ENCODE measurements at places on chromosomes 12 and 14.

DNA sequence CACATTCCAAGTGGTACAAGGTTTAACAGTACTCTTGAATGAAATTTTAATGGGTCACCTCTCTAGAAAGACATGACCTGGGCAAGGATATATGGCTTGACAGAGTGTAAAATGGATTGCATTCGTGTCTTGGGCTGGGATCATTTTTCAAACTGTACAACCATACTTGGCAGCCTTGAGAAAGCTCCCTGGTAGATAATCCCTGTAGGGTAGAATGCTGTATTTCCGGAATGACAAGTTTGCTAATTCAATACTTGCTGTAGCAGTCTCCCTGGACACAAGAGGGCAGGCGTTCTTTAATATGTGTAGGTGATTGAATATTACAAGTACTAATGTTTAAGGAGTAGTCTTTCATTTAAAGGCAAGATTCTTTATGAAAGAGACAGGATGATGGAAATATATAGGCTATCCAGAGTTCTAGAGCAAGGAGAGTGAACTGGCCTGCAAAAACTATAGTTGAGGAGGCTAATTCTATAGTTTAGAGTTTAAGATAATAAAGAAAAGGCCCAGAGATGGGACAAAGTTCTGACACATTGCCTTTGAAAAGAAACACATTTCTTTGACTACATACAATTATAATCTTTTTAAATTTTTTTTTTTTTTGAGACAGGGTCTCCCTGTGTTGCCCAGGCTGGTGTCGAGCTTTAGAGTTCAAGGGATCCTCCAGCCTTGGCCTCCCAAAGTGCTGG is 53.4 kb downstream of the PLBD1 start:
- no peak for DNase-seq

DNA sequence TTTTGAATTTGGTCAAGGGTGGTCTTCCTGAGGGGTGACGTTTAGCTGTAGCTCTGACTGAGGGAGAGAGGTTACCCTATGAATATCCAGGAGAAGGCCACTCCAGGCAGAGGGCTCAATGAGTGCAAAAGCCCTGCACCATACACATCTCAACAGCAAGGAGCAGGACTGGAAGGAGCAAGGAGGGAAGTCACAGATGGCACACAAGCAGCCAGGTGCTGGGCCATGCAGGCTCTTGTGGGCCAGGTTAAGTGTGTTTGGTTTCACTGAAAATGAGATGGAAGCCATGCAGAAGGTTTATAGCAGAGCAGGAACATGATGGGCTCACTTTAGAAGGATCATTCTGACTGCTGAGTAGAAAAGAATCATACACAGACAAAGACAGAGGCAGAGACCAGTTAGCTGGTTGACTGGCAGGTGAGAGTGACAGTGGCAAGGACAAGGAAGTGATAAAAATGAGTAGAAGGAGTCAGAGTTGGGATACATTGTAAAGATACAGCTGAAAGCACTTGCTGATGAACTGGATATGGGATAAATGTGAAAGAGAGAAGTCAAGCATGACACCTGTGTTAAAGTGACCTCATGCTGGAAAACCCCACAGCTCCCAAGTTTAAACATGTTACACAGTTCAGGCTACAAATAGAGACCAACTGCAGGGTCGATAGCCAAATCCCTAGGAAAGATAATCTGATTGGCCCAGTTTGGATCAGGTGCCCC is 81.2 kb downstream of the PRKD1 start:
- DNase-seq, result peak; percentile 3

GRCh38 chr14:35412272-35413056 is 7.9 kb upstream of the NFKBIA start:
- no peak for DNase-seq

DNA sequence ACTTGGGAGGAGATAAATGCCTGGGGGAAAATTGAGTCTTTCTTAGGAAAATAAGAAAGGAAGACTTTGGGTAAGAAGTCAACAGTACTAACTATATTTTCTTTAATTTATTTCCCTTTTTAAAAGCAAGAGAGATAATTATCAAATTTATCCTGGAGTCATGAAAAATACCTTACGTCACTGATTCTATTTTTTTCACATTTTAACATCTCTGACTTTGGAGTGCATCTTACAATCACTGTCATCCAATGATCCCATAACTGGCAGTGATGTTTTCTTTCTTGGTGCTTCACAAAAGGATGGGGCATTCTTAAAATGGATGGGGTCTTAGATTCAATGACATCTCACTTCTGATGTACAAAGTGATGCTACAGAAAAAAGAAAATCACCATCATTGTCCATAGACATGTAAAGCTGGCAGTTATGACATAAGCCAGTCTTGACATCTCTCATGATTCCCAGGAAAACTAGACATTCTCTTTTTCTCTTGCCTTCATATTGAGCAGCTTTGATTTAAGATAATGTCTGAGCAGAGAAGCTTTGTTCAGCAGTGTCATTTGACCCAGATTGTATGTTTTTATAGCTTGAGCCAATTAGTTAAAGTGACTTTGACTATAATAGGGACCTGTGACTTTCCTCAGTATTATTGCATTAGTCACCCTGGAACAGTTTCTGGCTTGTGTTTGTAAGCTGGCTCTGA is 236.2 kb downstream of the EGLN3 start:
- DNase-seq, result no peak

GRCh38 chr14:94768521-94769390 is 1.2 kb downstream of the GSC start:
- no peak for DNase-seq

DNA sequence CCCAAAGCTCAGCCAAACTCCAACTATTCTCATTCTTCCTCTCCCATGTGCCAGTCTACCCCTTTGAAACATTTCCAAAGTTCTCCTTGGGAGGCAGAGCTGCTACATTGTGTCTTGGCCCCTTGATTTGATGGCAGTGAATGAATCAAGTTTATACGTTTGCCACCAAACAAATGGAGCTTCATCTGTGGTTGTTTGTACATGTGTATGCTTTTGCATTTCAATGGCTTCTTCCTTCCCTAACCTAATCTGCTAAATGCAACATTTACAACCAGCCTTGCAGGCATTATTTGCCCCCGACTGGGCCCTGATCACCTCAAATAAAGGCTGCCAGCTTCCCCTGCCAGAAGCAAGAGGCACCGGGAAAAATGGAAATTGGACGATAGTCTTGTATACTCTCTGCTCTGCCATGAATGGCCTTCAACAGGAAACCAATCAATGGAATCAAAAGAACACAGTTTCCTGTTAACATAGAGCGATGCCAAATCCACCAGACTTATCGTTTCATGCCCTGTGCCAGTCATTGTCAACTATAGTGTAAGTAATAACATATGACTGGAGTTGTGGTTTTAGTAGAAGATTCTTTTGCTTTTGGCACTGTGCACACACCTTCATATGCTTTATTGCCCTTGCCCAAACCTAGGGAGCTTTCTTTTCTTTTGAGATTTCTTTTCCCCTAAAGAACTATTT is 97.8 kb downstream of the TMEM30B start:
- DNase-seq, result no peak

DNA sequence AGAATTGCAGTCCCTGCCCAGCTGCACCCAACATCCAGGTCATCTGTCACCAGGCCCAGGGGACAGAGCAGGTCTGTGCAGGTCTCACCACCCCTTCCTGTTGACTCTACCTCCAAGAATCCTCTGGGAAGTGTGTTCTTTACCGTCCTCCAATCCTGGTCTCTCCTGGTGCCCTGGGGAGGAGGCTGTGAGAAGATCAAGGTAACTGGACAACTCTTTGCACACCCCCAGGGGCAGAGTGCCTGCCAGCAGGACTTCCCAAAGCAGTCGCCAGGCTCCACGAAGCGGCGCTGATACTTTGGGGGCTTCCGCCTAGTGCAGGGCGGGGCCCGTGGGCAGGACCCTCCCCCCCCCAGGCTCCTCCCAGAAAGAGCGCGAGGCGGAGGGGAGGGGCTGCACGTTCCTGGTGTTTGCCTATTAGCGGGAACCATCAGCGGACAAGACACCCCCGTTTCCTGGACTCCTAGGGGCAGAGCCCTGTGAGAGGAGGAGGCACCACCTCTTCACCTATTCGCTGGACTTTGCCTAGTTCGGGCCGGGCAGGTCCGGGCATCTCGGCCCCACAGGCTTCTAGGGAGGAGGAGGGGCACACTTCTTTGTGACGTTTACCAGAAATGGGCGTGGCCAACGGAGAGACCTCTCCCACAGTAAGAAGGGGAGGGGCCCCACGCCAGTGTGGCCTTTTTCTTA is 918.0 kb downstream of the AACS start:
- DNase-seq, result no peak

GRCh38 chr14:39267608-39268005 is 33.9 kb downstream of the MIA2 start:
- DNase-seq, result no peak

- DNase-seq, result no peak
Observed at GRCh38 chr12:97778111-97778510, 315.5 kb downstream of the RMST start.

DNA sequence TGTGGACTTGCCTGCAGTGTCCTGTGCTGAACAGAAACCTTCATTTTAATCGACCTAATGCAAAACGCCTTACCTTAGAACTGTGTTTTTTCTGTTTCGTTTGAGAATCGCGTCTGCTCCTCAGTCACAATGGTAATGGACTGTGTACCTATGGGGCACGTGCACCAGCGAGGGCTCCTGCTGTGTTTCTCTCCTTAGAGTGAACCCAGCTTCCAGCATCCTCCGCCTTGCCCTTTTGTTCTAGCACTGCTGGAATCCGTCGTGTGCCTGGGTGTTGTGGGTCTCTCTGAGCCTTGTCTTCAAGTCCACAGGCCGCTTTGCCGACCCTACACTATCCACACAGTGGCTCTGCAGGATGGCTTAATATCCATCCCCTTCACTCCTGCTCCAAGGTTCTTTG is 3.6 kb downstream of the AMN start:
- DNase-seq, result no peak

DNA sequence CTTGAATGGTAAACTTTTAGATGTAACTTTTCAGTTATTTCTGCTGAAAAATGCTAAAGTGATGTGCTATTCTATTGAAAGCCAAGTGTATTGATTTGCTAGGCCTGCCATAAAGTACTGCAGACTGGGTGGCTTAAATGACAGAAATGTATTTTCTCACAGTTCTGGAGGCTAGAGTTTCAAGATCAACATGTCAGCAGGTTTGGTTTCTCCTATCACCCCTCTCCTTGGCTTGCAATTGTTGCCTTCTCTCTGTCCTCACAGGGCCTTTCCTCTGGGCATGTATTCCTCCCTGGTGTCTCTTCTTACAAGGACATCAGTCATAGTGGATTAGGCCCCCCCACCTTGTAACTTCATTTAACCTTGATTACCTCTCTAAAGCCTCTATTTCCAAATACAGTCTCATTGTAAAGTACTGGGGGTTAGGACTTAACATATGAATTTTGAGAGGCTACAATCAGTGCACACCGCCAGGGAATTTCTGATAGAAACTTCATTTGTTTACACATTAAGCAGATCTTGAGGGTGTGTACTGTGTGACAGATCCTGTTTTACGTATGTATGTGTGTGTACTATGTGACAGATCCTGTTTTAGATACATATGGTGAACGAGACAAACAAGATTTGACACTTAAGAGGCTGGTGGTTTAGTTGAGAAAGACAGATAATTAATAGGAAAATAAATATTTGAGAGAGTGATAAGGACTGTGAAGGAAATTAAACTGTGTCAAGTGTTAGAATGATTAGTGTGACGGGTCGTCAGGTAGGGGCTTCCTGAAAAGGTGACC is 49.5 kb downstream of the ADIPOR2 start:
- DNase-seq, result no peak

GRCh38 chr12:19530637-19531023 is 91.3 kb downstream of the AEBP2 start:
- peak; percentile 39 for DNase-seq

- DNase-seq, result no peak
Observed at GRCh38 chr12:39369756-39370155, 73.2 kb downstream of the KIF21A start.

DNA sequence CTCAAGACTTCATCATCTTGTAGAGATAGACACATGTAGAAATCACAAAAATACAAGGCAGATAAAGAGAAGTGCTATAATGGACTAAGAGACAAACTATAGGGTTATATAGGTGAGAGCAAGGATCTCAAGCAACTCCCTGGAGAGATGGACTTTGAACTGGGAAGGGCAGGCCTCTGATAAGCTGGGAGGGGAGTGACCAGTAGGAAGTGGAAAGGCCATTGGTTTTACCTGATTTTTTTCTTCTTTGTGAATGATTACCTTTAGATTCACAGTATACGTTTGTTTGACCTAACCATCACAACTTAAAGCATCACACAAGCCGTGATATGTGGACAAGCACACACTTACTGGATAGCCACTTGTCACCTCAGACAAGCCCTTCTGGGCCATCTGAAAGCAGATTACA is 5.2 kb upstream of the TEP1 start:
- DNase-seq, result no peak

- no peak for DNase-seq
Observed at GRCh38 chr12:108831309-108831991, 25.9 kb downstream of the SSH1 start.

DNA sequence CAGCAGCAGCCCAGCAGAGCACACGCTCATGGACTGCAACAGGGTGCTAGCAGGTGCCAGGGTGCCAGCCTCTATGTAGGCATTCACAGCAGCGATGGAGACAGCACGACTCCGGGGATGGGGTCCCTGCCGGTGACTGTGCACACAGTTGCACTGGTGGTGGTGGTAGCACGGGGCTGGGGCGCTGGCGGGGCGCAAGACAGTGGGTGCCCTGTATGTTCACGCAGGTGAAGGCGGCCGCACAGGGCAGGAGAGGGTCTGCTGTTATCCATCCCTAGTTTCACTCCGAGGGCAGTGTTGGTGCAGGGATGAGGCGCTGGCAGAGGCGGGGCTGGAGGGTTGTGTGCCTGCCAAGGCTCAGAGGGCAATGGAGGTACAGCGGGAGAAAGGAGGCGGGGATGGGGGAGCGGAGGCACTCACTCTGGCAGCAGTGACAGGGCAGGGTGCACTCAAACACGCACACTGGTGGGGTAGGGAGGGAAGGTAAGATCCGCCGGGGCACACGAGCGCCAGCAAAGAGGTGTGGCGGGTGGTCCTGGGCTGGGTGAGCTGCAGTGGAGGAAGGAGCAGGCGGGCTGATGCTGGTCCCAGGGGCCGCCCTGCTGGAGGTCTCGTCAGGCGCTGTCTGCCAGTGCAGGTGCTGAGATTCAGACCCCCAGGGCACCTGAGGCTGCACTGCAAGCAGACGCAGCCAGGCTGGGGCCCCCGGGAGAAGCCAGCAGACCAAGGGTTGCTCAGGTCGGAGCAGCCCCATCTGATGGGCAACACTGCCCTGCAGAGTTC is 76.7 kb downstream of the GALC start:
- no peak for DNase-seq

DNA sequence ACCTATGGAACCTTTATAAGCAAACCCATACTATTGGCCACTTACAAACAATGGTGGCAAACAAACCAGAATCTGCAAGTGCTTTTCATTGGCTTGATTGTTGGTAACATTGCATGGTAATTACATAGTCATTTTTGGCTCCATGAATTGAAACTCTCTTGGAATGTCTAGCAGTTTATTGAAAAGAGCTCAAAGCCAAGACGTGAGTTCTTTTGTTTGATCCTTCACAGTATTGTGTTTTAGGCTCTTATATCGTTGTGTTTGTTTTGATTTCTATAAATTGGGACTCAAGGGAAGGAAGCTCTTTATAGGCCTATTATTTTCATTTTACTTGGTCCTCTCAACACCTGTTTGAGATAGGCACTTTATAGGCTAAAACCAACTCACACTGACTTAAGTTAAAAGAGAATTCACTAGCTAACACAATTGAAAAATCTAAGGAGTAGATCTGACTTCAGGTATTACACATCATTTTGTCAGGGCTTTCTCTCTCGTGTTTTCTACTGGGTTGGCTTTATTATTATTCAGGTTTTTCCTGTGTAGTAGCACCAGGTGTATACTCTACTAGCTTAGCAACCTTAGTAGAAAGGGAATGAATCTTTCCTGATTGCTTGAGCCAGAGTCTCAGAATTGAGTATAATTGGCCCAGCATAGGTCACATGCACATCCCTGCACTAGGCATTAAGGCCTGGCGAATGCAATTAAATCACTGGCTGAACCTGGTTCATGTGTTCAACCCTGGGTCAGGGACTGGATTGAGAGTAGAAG is 341.4 kb downstream of the RAD51B start:
- DNase-seq, result no peak
